ENCODE measurements at places on chromosomes 4 and X. TPM values are rescaled to one million over a fixed set of nuclear protein-coding genes. Genes with fewer than 3 reads are reported as not detected.

The DUSP21 gene
- not detected for total RNA-seq

GRCh38 chr4:101762025-101762424 lies 28.5 kb upstream of the BANK1 start:
- DNase-seq: no peak

- DNase-seq: peak; percentile 28
These were observed 96.2 kb downstream of the UGT8 start for GRCh38 chr4:114694770-114695169.

DNA sequence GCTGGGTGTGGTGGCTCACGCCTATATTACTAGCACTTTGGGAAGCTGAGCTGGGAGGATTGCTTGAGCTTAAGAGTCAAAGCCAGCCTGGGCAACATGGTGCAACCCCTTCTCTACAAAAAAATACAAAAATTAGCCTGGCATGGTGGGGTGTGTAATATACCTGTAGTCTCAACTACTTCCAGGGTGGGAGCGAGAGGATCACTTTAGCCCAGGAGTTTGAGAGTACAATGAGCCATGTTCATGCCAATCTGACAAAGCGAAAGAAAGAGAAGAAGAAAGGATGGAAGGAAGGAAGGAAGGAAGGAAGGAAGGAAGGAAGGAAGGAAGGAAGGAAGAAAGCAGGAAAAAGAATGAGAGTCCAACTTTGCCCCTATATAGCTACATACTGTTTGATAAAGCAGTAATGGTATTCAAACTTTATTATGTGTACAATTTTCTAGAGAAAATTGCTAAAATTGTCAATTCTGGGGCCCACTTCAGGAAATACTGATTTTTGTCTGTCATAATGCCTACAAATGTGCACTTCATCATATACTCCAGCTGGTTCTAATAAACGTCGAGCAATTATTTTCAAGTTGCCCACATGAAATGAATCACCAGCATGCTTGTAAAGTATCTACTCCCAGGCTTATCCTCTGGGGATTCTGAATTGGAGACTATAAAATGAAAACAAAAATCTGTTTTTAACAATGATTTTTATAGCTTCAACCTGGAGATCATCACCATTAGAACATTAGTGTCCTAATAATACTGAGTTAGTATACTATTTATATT lies 132.3 kb downstream of the NDST4 start:
- DNase-seq: no peak

- DNase-seq: no peak
These were observed 1737.7 kb upstream of the PCDH10 start for GRCh38 chr4:131411393-131411792.

DNA sequence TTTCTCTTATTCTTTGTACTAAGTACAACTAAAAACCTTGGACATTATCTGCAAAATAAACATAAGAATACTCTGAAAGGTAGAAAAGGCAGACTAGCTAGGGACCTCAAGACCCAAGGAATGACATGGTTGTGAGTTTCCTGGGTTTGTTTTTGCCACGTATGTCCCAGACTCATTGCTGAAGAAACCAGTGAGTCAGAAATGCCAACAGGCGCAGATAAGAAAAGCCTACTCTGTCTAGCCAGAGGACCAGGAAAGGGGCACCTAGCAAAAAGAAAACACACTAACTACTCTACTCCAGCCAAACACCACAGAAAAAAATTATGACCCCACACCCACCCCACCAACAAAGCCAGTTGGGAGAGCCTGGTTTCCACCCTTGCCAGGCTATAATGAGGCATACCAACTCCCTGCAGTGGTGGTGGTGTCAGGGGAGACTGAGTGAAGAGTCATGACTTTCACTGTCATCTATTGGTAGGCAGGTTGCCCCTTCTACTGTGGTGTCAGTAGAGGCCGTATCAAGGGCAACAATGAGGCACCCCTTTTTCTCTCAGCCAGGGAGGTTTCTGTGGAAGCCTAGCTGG lies 10.9 kb downstream of the MTMR1 start:
- no peak for DNase-seq
